ENCODE measurements at places on chromosomes 13 and 19.

GRCh38 chr19:16814526-16815100 is 14.6 kb upstream of the SIN3B start:
- DNase-seq = no peak

- no peak for DNase-seq
Observed at GRCh38 chr13:19890030-19890429, 26.6 kb upstream of the ZMYM5 start.

GRCh38 chr19:30785458-30786137 is 413.4 kb downstream of the ZNF536 start:
- DNase-seq = no peak

GRCh38 chr19:47497050-47497766 is 13.2 kb upstream of the KPTN start:
- DNase-seq = no peak

- DNase-seq = no peak
Observed at GRCh38 chr13:102402290-102402689, 442 bp upstream of the FGF14 start.

- no peak for DNase-seq
Observed at GRCh38 chr13:70051531-70051930, 56.1 kb upstream of the ATXN8OS start.

DNA sequence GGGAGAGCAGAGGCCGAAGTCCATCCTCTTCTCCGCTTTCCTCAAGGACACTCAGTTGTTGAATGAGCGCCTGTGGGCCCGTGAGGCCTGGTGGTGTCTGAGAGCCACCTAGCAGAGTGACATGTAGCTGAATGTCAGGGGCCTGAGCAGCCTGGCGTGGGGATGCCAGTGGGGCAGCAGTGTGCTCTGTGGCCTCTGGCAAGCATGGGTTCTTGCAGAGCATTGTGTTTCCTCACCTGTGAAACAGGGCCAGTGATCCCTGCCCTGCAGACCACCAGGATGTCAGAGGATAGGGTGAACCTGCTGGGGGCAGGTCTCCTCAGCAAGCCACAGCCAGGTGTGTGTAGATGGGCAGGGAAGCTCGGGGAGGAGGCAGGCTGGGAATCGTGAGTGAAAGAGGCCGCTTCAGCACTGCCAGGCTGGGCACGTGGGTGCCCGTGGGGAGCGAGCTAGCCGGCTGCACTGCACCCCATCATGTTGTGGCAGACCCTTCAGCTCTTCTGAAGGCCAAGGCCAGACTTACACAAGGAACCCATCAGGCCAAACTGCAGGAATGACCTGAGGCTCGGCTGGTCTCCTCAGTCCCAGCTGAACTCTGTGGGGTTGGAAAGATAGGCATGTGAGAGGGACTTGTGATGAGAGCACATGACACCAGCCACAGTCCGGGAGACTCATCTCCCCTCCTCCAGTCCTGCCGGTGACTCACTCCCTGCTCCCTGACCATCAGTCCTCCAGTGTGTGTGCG is 5.0 kb downstream of the PPP1R37 start:
- DNase-seq = no peak

DNA sequence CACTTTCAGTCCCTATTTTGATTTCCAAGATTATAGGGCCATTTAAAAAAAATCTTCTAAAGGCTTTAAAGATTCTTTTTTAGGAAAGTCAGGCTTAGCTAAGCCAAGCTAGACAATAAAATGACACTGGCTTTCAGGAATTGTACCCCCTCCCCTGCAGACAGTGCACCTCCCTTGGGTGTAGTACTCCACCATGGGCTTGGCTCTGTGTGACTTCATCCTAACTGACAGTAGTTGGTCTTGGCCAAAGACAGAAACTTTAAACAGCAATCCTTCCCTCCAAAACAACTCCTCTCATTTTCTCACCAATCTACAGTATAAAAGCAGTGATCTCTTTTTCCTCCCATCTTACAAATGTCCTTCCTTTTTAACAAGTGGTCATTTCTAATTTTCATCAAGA is 283.0 kb downstream of the DNAJC15 start:
- no peak for DNase-seq

DNA sequence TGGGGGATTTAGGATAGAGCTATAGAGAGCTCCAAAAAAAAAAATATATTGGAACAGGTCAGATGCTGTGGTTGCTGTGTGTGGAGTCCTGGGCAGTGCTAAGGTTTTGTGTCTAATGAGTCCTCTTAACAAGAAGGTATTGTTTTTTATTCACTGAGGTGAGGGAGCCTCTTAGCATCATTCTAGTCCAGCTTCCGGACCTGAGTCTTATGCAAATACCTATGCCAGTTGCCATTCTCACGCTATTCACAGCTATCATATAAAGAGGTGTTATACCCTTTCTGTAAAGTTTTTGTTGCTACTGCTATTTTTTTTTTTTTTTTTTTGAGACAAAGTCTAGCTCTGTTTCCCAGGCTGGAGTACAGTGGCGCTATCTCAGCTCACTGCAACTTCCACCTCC is 1.4 kb downstream of the NLRP2 start:
- no peak for DNase-seq

- no peak for DNase-seq
Observed at GRCh38 chr13:98719527-98720250, 32.8 kb downstream of the SLC15A1 start.

GRCh38 chr19:4430760-4431159 is 26.8 kb downstream of the UBXN6 start:
- no peak for DNase-seq

GRCh38 chr13:76732367-76732766 is 153.8 kb downstream of the KCTD12 start:
- no peak for DNase-seq

GRCh38 chr19:30349131-30349730 is 23.0 kb upstream of the ZNF536 start:
- no peak for DNase-seq

DNA sequence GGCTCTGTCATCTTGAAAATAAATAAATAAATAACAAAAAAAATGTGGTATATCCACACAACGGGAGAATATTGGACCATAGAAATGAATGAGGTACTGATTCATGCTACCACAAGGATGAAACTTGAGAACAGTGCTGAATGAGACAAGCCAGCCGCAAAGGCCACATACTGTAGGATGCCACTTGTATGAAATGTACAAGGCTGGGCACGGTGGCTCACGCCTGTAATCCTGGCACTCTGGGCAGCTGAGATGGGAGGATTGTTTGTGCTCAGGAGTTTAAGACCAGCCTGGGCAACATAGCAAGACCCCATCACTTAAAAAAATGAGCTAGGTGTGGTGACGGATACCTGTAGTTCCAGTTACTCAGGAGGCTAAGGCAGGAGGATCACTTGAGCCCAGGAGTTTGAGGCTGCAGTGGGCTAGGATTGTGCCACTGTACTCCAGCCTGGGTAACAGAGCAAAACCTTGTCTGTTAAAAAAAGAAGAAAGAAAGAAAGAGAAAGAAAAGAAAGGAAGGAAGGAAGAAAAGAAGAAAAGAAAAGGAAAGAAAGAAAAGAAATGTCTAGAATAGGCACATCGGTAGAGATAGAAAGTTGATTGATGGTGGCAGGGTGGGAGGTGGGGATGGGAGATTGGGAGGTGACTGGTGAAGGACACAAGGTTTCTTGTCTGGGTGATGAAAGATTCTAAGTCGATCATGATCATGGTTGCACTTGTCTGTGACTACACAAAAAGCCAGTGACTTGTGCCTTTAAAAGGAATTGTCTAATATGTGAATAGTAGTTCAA is 20.3 kb downstream of the HPN start:
- DNase-seq = no peak

Measured in NCI-H1436 treated with DMSO at 0.1 percent for 48 hours (cell line).